ENCODE measurements at places on chromosomes 5 and 9.
A peak's percentile ranks its signal among the peaks of the same experiment; 100 is the strongest.

DNA sequence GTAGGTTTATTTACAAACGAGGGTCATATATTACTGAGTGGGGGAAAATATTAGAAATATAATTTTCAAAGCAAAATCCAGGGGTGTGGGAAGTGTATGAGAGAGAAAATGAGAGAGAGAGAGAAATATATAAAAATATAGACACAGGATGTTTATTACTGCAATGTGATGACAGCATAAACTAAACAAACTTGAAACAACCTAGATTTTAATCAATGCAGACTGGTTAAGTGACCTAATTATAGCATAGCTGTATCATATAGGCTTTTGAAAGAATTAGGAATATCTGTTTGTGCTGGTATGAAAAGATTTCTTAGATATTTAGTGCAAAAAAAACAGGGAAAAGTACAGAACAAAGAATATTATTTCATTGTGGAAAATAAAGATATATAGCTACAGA is 280.5 kb downstream of the ACTL7B start:
- DNase-seq: no peak

- peak; percentile 60 for DNase-seq
These were observed 3.0 kb upstream of the UBE2R2 start for GRCh38 chr9:33813712-33814641.

DNA sequence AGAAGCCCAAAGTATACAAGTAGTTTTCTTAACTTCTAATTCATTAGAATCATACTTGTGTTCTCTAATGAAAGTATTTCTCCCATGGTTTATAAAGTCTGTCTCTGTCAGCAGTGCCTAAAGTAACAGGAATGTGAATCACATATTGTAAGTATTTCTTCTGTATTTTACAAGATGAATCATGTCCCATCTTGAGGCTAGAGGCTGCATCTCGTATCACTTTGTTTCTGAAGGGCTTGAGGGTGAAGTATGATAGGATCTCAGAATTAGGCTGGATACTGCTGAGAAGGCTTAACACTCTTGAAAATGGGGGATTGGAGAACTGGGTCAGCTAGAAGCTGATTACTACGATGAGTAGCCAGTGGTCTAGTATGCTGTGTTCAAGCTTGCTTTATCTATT is 242.2 kb upstream of the ACTBL2 start:
- peak; percentile 51 for DNase-seq

GRCh38 chr5:142032747-142033631 is 20.2 kb upstream of the GNPDA1 start:
- peak; percentile 18 for DNase-seq

GRCh38 chr5:103941596-103941995 is 379.0 kb upstream of the NUDT12 start:
- DNase-seq: no peak
